ENCODE measurements at places on chromosomes 1 and 21.

GRCh38 chr21:39118604-39119215 lies 64.5 kb downstream of the PSMG1 start:
- no peak for DNase-seq

DNA sequence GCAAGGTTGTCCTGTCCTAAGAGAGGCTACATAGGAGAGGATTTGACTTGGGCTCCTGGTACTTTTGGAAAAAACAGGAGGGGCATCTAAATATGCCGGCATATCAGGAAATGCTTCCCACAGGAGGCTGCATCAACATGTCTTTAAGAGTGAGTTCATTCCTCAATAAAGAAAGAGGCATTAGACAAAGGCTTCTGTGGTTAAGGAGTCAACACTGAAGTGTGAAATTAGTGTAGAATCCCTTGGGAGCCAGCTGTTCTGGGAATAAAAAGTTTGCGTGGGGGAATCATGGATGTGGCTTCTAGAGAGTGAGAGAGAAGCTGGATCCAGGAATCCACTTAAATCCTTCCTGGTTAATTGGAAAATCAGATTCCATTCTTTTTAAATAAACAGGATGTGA lies 69.5 kb downstream of the DNM3 start:
- no peak for DNase-seq

DNA sequence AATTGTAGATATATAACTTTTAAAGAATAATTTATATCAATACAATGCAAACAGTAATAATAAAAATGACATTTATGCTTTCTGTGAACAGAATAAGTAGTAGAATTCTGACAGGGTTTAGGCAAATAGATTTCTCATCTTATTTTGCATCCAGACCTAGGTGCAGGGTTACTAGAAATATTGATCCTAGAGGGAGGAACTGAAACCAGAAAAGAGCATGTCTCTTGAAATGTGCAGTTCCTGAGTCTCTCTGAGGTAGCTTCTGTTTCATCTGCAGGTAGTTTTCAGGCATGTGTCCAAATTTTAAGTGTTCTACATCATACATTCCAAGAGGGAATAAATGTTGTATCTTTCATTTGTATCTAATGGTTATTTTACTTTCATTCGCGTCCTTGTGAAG lies 631.9 kb upstream of the ADGRL4 start:
- no peak for DNase-seq

- DNase-seq = peak; percentile 100
These were observed 247 bp upstream of the DOP1B start for GRCh38 chr21:36156339-36156814.

DNA sequence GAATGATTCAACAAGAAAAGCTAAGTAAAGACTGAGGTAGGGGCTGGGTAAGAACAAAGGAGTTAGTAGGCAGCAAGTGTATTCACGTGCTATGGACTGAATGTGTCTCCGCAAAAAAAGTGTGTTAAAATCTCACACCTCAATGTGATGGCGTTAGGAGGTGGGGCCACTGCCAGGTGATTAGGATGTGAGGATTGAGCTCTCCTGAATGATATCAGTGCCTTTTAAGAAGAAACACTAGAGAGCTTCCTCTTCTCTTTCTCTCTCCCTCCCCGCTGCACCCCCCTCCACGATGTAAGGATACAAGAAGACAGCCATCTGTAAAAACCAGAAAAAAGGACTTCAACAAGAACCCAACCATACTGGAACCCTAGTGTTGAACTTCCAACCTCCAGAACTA lies 396.1 kb upstream of the PLXNA2 start:
- no peak for DNase-seq

DNA sequence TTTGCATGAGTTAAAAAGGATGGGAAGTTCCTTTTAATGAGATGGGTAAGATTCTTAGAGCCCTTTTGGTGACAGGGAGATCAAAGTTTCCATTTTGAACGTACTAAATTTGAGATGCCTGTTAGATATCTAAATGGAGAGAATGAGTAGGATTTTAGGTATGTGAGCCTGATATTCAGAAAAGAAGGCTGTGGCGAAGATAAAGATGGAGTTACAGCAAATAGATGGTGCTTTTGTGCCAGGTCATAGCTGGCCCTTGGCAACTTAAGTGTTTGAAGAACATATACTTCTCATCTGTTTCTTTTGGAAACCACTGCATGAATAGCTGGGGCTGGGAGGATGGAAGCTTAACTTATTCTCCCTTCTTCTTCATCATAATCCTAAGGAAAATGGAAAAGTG lies 282.5 kb downstream of the PTBP2 start:
- DNase-seq = no peak

DNA sequence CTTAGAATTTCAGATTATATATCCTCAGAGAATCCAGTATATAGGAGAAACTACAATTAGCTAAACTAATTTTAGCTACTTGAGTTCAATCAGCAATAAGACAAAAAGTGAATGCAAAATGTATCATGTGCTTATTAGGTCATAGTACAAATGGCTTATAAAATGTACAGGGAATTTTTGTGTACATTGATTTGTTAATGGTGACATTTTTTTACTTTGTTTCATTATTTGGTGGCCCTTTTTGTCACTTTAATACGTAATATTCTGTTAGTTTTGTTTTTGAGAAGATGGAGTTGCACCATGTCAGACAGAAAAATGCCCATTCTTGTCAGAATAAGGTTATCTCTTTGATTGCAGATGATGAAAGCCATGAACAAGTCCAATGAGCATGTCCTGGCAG lies 33.6 kb downstream of the CC2D1B start:
- DNase-seq = no peak
